ENCODE measurements at places on chromosomes 12 and 14.
A peak's percentile ranks its signal among the peaks of the same experiment; 100 is the strongest.

GRCh38 chr12:82673698-82674097 lies 13.0 kb upstream of the TMTC2 start:
- peak; percentile 79 for DNase-seq

DNA sequence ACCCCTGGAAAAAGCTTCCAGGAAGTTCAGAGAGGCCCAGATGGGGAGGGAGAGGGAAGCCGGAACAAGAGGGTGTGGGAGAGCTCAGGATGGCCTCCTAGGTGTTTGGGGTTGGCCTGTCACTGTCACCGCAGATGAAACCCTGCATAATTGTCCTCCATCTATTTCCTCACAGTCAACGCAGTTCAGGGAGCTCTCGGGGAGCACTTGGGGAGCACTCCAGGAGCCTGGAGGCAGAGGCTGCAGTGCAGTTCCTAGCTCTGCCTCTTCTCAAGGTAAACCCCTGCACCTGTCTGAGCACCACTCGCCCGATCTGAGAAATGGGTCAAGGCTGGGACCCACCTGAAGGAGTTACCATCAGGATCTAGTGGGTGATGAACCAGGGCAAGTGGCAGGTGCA lies 194.6 kb upstream of the LHX5 start:
- no peak for DNase-seq

DNA sequence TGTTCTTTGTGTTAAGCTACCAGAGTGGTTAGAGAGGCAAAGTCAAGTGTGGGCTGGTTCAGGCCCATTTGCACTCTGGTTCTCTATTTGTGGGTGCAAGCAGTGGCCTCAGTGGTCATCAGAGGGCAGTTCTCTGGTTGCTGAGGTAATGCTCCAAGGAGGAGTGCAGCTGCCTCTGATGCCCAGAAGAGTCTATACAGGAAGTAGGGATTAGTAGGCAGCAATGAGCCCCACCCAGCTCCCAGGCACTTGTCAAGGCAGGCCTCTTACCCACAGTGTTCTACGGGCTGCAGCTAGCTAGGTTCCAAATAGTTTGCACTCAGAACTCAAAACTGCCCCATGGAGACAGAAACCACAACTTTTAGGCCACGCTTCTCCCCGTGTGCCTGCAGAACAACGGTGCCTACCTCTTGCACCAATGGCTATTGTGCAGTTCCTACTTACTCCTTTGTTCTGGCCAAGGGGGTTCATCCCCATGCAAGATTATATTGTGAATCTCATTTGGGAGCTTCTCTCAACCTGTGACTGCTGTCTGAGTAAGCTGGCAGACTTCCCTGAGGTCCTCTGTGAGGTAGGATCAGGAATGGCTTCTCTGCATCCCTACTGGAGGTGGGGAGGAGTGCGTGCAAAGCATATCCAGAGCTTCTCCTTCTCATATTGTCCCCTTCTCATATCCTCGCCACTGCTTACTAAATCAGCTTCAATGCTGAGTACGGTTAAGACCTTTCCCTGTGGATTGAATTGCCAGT lies 410.3 kb upstream of the LMO3 start:
- DNase-seq: no peak

DNA sequence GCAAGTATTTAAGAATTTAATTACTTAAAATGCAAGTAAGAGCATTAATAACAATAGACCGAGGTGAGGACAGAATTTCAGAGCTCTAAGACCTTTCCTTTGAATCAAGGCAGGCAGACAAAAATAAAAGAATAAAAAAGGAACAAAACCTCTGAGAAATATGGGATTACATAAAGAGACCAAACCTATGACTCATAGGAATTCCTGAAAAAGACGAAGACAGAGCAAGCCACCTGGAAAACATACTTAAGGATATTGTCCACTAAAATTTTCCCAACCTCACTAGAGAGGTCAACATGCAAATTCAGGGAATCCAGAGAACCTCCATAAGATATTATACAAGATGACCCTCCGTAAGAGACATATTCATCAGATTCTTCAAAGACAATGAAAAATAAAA lies 325.1 kb downstream of the AEBP2 start:
- no peak for DNase-seq

GRCh38 chr12:68468036-68468435 lies 135.9 kb upstream of the MDM1 start:
- DNase-seq: no peak

GRCh38 chr14:38290601-38291188 lies 34.8 kb upstream of the CLEC14A start:
- no peak for DNase-seq

DNA sequence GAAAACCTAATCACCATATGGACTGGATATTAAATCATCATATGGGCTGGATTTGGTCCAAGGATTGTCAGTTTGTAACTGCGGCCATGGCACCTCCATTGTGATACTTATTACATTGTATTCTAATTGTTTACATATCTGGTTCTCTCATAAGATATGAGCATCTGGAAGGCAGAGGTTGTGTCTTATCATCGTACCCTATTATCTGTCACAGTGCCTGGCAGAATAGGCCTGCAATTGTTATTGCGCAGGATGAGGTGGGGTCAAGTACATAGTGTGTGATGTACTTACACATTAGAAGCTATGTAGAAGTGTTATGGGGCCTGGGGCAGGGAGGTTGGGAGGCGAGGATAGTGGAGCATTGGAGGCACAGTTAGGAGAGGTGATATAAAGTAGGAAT lies 4.7 kb downstream of the IFT43 start:
- DNase-seq: no peak

GRCh38 chr14:104784846-104785707 lies 10.5 kb downstream of the AKT1 start:
- no peak for DNase-seq

DNA sequence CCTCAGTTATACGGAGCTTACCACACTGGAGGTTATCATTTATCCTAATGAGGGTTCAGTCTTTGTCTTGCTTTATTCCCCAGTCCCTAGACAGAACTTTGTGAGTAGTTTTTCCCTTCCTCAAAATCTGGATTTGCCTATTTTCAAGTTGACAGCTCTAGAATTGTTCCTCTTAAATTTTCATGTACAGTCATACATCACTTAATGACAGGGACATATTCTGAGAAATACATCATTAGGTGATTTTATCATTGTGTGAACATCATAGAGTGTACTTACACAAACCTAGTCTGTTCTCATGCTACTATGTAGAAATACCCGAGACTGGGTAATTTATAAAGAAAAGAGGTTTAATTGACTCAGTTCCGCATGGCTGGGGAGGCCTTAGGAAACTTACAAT lies 3.1 kb downstream of the PRKAB1 start:
- DNase-seq: no peak

- DNase-seq: no peak
These were observed 9.8 kb downstream of the RTL1 start for GRCh38 chr14:100893760-100894159.

- peak; percentile 88 for DNase-seq
These were observed 74.2 kb downstream of the DNAH10 start for GRCh38 chr12:123836292-123836691.

DNA sequence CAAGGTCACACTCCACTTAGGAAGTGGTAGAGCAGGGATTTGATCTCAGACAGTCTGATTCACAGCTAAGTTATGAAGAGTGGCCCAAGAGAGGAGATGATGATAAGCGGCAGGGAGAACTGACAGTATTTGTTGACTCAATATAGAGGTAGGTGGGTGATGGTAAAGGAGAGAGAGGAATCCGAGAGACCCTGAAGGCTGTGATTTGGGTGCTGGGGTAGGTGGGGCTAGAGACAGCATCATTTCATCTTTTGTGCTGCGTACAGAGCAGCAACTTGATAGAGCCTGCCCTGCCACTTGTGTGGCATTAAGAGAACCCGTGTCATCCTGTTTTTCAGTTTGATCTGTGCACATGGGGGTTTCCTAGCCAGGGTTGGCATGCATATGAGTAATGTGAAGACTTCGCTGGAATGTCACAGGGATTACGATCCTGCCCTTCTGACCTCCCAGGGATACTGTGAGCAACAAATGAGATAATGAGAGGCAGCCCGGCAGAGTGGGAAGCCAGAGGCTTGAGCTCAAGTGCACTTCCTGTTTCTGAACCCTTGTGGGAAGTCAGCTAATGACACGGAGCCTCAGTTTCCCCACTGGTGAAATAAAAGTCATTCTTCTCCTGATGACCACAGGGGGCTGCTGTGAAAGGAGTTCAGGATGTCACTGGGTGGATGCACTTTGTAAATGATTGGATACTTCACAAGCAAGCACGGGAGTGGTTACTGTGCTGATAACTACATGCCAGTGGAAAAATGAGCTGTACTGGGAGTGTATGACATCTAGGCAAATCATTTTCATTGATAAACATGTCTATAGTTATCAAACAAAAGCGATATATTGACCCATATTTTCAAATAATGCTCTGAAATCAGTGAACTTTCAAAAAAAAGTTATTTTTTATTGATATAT lies 59.5 kb upstream of the IGF1 start:
- DNase-seq: no peak

- DNase-seq: no peak
These were observed 911 bp upstream of the SCNN1A start for GRCh38 chr12:6376079-6376869.

GRCh38 chr12:716506-716905 lies 35.9 kb upstream of the WNK1 start:
- no peak for DNase-seq

DNA sequence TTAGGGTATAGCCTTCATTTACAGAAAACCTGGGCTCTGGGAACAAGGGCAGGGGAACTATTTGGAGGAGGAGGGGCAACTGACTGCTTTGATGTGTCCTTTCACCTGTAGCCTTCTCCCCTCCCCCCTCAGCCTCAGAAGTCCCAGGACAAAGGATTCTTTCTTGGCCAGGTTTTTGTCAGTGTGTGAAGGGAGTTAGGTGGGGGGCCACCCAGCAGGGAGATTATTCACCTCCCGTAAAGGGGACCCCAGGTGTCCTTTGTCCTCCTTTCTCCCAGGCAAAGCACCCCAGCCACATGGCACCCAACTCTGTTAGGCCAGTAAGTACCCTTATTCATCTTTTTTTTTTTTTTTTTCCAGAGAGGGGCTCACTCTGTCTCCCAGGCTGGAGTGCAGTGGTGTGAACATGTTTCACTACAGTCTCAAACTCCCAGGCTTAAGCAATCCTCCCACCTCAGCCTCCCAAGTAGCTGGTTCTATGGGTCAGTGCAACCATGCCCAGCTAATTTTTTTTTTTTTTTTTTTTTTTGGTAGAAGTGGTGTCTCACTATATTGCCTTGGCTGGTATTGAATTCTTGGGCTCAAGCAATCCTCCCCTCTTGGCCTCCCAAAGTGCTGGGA lies 723 bp upstream of the NFE2 start:
- no peak for DNase-seq

DNA sequence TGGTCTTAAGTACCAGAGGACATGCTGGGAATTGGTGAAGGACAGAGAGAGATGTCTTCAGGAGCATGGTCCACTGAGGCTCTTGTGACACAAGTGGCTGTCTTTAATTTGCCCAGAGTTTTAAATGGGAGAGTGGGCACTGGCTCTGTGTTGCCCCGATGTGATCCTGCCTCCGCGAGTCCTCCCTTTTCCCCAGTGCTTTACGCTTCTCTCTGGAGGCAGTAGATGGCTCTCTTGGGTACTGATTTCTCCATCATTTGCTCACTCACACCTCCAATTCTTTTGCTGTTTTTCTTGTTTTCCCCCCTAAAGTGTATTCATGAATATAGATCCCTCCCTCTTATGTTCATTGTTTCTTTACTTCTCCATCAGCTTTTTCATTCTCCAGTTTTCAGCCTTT lies 74.3 kb downstream of the EMP1 start:
- DNase-seq: no peak

DNA sequence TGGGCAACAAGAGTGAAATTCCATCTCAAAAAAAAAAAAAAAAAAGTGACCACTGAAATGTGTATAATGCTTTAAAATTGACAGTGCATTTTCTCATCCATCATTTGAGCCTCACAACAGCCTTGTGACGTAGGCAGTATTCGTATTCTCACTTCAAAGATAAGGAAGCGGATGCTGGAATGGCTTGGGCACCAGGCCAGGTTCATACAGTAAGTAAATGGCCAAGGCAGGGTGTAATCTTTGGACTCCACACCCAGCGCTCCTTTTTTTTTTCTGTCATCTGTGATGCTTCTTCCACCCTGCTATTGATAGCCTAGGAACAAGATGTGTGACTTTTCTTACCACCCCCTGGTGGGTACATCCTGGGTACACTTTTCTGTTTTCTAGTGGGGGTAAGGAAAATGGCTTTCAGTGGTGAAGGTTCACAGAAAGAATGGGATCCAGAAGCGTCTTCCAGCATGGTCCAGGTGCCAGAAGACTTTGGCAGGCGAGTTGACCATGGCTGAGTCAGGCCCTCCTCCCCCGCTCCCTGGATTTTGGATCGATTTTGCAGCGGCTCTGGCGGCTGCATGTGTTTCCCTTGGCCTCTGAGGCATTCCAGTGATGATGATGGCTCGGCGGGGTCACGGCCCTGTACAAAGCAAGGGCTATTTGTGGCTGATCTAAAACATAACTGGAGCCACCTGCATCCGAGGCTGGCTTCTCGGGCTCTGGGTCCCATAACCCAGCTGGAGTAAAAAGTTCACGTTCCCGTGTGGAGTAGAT lies 110.6 kb downstream of the CACNA1C start:
- no peak for DNase-seq

DNA sequence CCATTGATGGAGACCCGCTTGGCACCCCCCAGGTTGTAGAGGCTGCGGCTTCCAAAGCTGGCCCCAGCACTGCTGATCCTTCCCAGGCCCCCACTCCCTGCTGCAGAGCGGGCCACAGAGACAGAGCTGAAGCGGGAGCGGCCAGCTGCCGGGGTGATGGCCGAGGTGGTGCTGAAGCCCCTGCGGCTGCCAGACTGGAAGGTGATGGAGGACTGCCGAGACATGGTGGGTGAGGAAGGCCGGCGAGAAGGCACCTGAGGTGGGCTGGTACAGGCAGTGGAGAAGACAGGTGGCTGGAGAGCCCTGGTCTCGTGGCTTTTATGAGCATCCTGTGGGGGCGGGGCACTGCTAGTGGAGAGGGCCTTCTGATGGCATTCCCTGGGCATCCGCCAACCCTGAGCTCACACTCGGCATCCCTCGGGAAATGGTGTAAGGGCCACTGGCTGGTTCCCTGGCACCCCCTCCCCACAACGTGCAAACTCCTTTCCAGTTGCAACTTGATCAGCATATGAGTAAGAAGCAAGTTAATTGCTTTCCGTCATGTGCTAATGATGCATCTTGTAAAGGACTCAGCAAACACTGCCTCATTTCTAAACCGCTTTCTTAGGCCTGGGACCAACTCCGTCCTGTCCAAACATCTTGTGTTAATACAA lies at the start of gene KRT75:
KRT75 (minus strand) TSS at position 291 of the 653 bp plus-strand sequence; CDS start at position 224, 67 bp downstream.
- DNase-seq: no peak

GRCh38 chr14:69693145-69693544 lies 73.8 kb upstream of the SRSF5 start:
- DNase-seq: peak; percentile 18

DNA sequence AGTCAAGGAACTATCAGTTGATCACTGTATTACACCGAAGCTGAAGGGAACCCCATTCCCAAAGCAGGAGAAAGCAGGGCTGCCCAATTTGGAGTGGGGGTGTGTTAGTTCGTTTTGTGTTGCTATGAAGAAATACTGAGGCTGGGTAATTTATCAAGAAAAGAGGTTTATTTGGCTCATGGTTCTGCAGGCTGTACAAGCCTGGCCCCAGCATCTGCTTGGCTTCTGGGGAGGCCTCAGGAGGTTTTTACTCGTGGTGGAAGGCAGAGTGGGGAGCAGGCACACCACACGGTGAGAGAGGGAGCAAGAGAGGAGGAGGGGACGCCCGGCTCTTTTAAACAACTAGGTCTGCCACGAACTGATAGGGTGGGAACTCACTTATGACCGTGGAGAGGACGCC lies 16.7 kb upstream of the DIO3 start:
- no peak for DNase-seq
